ENCODE measurements at places on chromosomes 1 and 21. TPM values are rescaled to one million over a fixed set of nuclear protein-coding genes. Genes with fewer than 3 reads are reported as not detected.

ST6GALNAC3 gene
- total RNA-seq = 0.19 TPM

ATP1A4 gene
- 0.62 TPM for total RNA-seq

PGLYRP4 gene
- 0.74 TPM for total RNA-seq

OR2L5 gene
- total RNA-seq = not detected

NUAK2 gene
- 3.0 TPM for total RNA-seq

SHISA4 gene
- not detected for total RNA-seq

CR1 gene
- 7.8 TPM for total RNA-seq

PYCR2 gene
- total RNA-seq = 77.2 TPM

GRIK3 gene
- total RNA-seq = not detected

S100A11 gene
- total RNA-seq = 29.1 TPM

- no peaks in the 10 kb centered on the region for H3K27me3 ChIP-seq
- no peaks in the 10 kb centered on the region for H3K4me1 ChIP-seq
- H3K27ac ChIP-seq = no peak overlapping the region
- H3K36me3 ChIP-seq = no peaks in the 10 kb centered on the region
- DNase-seq = no peak
Observed at GRCh38 chr1:180680558-180681144, 48.8 kb downstream of the XPR1 start.

- H3K27ac ChIP-seq = peak overlapping the region; percentile 20
- H3K36me3 ChIP-seq = no peaks in the 10 kb centered on the region
- H3K4me3 ChIP-seq = no peak overlapping the region
- no peaks in the 10 kb centered on the region for H3K27me3 ChIP-seq
- peaks cover 21% of the 10 kb centered on the region for H3K4me1 ChIP-seq
- DNase-seq = peak; percentile 41
Observed at GRCh38 chr1:51955797-51956527, 34.5 kb downstream of the RAB3B start.

DNA sequence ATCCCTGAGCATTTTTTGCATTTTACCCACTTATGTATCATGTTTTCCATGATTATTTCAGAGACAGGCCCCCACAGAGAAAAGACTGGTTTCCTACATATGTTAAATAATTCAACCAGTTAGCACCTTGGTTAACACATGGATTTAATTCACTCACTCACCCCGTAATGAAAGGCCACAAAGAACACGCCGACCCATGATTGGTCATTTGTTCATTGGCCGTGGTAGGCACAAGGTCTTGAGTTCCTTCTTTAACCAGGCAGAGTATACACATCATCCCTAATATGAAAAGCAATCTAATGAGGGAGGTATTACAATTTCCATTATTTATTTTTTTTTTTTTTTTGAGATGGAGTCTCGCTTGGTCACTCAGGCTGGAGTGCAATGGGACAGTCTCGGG, 50.6 kb downstream of the RPS6KA1 start:
- peaks cover 63% of the 10 kb centered on the region for H3K4me1 ChIP-seq
- H3K27me3 ChIP-seq = no peaks in the 10 kb centered on the region
- H3K27ac ChIP-seq = peak overlapping the region; percentile 55
- no peak for DNase-seq
- peaks cover 3% of the 10 kb centered on the region for H3K36me3 ChIP-seq

GRCh38 chr1:36372617-36373016, 13.1 kb downstream of the STK40 start:
- no peaks in the 10 kb centered on the region for H3K27me3 ChIP-seq
- H3K27ac ChIP-seq = peak overlapping the region; percentile 97
- DNase-seq = no peak
- no peak overlapping the region for H3K4me3 ChIP-seq
- H3K4me1 ChIP-seq = peaks cover 51% of the 10 kb centered on the region

GRCh38 chr1:202643397-202644218, 66.6 kb downstream of the SYT2 start:
- H3K4me3 ChIP-seq = no peak overlapping the region
- no peak for DNase-seq
- H3K4me1 ChIP-seq = no peaks in the 10 kb centered on the region
- H3K27ac ChIP-seq = no peak overlapping the region
- H3K36me3 ChIP-seq = no peaks in the 10 kb centered on the region

- H3K4me1 ChIP-seq = peaks cover 4% of the 10 kb centered on the region
- no peaks in the 10 kb centered on the region for H3K36me3 ChIP-seq
- no peak overlapping the region for H3K4me3 ChIP-seq
- no peak overlapping the region for H3K27ac ChIP-seq
Observed at GRCh38 chr1:235910357-235911299, 43.9 kb upstream of the LYST start.

- H3K27me3 ChIP-seq = no peaks in the 10 kb centered on the region
- DNase-seq = no peak
- no peaks in the 10 kb centered on the region for H3K4me1 ChIP-seq
- no peak overlapping the region for H3K27ac ChIP-seq
Observed at GRCh38 chr1:162901243-162901642, 40.3 kb upstream of the CCDC190 start.

- H3K36me3 ChIP-seq = no peaks in the 10 kb centered on the region
- H3K27ac ChIP-seq = no peak overlapping the region
- no peak for DNase-seq
- peak overlapping the region; percentile 16 for H3K4me3 ChIP-seq
- H3K4me1 ChIP-seq = peaks cover 15% of the 10 kb centered on the region
- H3K27me3 ChIP-seq = peaks cover 17% of the 10 kb centered on the region
Observed at GRCh38 chr1:998995-999724, 737 bp downstream of the HES4 start.

DNA sequence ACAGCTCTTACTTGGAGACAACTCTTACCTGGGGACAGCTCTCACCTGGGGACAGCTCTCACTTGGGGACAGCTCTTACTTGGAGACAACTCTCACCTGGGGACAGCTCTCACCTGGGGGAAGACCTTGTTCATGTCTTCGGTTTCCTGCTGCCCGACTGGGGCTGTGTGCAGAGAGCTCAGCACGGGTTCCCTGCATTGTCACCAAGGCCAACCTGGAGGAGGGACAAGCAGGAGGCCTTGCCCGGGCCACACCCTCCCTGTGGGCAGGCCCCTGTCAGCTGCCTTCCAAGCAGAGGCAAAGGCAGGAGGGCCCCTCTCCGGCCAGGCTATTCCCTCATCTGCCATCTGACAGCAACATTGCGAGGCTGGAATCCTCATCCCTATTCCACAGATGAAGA, at the start of gene LDLRAD1:
Gene LDLRAD1, minus strand, starts transcription at position 208 of the 400 bp plus-strand sequence. Its CDS starts 74 bp downstream, at position 134.
- H3K27me3 ChIP-seq = no peaks in the 10 kb centered on the region
- H3K27ac ChIP-seq = no peak within 1 kb of the TSS
- H3K36me3 ChIP-seq = no peaks in the 10 kb centered on the region
- H3K4me3 ChIP-seq = no peak within 1 kb of the TSS

- peak; percentile 56 for DNase-seq
- H3K36me3 ChIP-seq = no peaks in the 10 kb centered on the region
- H3K4me3 ChIP-seq = peak overlapping the region; percentile 93
- peak overlapping the region; percentile 96 for H3K27ac ChIP-seq
- H3K4me1 ChIP-seq = peaks cover 8% of the 10 kb centered on the region
Observed at GRCh38 chr1:179883745-179884138, 1.7 kb downstream of the TOR1AIP1 start.

GRCh38 chr1:21587602-21587953, 78.4 kb downstream of the ALPL start:
- no peak overlapping the region for H3K4me3 ChIP-seq
- no peak for DNase-seq

DNA sequence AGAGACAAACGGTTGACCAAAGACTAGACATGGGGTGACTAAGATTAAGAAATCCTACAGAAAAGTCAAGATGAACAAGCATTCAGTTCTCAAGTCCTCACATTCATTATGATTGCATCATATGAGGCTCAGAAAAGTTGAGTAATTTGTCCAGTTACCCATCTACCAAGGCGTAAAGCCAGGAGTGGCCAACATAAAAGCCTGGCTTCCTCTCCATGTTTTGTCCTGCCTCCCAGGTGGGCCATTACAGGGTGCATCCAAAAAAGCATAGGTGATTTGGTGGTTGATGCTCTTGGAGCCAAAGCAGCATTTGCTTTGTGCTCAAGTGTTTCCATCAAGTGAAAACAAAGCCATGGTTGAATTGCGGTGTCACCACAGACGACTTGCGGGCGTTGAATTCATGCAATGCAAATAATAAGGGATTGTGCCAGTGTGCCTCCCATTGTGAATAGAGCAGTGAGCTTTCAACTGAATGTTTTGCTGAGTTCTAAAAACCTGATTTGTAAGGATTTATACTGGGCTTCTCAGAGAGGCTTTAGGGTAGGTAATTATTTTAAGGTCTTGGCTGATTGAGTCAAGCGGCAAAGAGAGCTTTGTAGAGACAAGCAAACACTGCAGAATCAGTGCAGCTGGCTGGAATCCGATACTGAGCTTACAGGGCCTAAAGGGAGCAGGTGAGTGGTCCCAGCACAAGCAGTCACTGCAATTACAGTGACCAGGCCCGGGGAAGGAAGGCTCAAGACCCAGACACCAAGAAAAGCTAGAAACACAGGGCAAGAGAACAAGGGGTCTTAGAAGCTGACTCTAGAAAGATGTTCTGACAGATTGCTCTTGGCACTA, 54.1 kb downstream of the KCNJ15 start:
- no peak overlapping the region for H3K4me3 ChIP-seq
- no peak overlapping the region for H3K27ac ChIP-seq
- H3K36me3 ChIP-seq = no peaks in the 10 kb centered on the region

DNA sequence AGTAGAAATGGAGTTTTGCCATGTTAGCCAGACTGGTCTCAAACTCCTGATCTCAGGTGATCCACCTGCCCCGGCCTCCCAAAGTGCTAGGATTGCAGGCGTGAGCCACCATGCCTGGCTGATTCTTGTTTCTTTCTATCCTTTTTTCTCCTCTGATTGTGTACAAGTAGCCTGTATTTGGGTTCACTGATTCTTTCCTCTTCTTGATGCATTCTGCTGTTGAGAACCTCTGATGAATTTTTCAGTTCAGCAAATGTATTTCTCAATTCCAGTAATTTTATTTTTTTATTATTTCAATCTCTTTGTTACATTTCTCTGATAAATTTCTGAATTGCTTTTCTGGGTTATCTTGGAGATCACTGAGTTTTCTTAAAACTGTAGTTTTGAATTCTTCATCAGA, 58.8 kb downstream of the AXDND1 start:
- H3K4me3 ChIP-seq = no peak overlapping the region
- no peaks in the 10 kb centered on the region for H3K36me3 ChIP-seq
- no peaks in the 10 kb centered on the region for H3K27me3 ChIP-seq
- H3K27ac ChIP-seq = no peak overlapping the region

All from GM12878 (cell line).